ENCODE measurements at places on chromosomes 12 and 14. TPM values are rescaled to one million over a fixed set of nuclear protein-coding genes. Genes with fewer than 3 reads are reported as not detected.

DNA sequence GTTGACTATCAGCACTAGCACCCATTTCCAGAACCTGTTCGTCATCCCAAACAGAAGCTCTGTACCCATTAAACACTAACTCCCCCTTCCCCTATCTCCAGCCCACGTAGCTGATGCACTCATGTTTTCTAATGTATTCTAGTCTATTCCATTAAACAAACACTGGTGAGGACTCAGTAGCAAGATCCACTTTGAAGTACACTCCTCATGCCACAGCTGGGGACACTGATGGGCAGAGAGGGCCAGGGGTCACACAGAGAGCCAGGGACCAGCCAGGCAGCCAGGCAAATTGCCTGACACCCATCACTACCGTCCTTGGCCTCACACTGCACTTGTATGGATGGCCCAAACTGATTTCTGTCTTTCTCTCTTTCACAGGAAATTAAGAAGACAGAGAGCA is 269.9 kb upstream of the DIO3 start:
- DNase-seq: no peak

GRCh38 chr14:86912709-86913108 is 1080.3 kb downstream of the GALC start:
- DNase-seq: no peak

DNA sequence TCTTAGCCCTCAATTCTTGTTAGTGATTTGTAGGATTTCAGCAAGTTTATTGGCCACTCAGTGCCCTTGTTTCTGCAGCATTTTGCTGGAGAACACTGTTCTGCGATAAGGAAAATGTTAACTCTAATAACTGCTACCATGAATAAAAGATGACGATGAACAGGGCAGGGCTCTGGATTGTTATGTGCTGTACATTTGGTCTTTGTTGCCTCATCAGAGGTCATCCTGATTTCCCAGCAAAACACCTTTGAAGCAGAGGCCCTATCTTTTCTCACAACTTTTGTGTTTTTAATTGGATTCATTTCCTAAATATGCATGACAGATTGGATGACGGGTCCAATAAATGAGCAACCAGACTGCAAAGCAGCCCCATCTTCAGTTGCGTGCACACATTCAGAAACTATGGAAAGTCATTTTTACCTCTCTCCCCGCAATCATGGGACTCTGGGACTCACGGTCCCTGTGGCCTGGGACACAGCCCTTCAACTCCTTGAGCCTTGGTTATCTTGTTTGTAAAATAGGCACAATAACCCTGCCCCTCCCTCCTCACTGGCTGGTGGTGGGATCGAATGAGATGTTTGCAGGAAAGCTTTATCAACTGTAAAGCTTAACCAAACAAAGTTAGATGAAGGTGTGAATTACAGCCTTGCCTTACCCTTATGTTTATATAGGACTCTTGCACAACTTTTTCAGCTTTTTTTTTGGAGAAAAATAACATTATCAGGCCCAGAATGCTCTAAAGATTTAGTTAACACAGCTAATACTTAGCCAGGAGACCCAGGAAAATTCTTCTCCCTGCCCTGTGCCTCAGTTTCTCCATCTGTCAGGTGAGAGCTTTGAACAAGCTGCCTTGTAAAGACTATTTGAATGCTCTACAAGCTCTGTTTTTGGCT is 45.4 kb downstream of the RPH3A start:
- no peak for DNase-seq

- DNase-seq: peak; percentile 85
These were observed 3.6 kb downstream of the ISCU start for GRCh38 chr12:108565976-108566375.

GRCh38 chr12:107329569-107330324 is 236.4 kb upstream of the CRY1 start:
- DNase-seq: no peak

- DNase-seq: no peak
These were observed 10.7 kb upstream of the SLC6A13 start for GRCh38 chr12:273382-273781.

- DNase-seq: no peak
These were observed 222.1 kb upstream of the HMGA2 start for GRCh38 chr12:65602253-65602609.

- DNase-seq: no peak
These were observed 8.1 kb downstream of the ZNF219 start for GRCh38 chr14:21090194-21090939.

DNA sequence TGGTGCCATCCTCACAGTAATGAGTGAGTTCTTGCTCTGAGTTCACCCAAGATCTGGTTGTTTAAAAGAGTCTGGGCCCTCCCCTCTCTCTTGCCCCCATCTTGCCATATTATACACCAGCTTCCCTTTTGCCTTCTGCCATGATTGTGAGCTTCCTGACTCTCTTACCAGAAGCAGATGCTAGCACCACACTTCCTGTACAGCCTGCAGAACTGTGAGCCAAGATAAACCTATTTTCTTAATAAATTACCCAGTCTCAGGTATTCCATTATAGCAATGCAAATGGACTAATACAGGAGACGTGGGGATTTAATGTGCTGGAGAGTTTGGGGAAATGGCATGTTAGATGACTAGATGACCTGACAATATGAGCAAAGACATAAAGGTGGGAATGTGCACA is 12.8 kb downstream of the SLC4A8 start:
- no peak for DNase-seq

DNA sequence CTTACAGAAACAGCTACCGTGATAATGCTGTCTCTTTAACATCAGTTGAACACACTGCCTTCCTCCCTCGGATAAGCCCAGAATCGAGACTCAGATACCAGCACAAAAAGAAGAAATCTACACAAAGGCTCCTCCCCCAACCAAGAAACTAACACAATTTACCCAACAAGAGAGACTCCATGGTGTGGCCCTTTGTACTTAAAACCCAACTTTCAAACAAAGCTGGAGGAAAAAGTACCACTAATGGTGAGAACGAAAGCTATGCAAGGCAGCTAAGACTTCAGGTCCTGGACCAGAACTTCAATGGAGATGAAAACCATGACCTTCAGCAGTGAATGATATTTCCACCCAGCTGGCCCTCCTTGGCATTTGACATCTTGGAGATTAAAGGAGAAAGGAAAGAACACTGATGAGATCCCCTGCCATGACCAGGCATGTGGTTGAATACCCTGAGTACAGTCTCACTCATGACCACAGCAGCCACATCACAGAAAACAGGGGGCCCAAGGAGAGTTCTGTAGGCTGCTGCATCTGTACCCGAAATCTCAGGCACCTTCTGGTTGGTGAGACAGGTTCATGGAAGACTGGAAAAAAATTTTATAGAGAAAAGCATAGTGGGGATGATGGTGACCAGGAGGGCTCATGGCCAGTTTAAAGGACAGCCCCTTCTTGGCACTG is 36.7 kb downstream of the RBM19 start:
- DNase-seq: no peak

- DNase-seq: no peak
These were observed 52.7 kb downstream of the CCDC92 start for GRCh38 chr12:123919980-123920360.

DNA sequence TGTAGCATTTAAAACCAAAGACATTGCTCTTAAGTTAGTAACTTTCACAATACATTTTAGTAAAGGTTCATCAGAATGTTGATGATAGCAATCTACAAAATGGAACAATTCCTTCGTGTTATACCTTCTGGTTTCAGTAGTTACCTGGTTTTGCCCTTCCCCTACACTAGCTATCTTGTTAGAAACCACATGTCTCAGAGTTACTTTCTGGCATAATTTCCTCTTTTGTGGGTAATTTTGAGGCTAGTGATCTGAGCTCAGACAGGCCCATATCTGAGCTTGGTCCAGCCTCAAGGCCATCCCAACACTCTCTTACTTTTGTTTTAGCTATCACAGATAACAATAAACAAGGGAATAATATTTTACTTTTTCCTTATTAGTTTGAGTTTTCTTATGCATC is 196.9 kb downstream of the KITLG start:
- DNase-seq: no peak

DNA sequence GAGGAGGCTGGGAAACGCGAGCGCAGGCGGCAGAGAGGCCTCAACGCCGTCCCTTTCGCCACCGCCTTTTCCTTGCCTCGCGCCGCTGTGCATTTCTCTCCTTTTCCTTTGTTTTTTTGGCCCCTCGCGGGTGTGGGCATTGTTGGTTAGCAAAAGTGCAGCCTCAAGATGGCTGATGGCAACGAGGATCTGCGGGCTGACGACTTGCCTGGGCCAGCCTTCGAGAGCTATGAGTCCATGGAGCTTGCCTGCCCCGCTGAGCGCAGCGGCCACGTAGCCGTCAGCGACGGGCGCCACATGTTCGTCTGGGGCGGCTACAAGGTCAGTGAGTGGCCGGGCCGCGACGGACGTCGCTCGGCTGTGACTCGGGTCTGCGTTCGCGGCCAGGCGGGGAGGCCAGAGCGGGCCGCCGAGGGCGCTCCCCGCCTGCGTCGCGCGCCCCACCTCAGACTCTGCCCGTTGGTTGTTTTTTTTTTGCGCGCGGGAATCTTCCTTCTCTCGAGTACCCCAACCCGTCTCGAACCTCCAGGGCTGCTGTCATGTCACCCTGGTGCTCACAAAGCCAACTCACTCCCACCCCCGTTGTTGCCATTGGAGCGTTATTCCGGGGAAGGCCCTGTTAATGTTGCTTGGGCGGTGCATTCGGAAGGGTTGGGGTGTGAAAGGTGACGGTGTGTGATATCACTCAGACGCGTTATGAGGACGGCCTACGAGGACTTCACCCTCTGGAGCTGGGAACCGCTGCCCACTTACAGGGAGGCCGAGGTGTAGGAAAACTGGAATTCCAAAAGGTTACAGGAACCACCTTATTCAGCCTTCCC is 558 bp downstream of the KLHDC2 start:
- peak; percentile 78 for DNase-seq

DNA sequence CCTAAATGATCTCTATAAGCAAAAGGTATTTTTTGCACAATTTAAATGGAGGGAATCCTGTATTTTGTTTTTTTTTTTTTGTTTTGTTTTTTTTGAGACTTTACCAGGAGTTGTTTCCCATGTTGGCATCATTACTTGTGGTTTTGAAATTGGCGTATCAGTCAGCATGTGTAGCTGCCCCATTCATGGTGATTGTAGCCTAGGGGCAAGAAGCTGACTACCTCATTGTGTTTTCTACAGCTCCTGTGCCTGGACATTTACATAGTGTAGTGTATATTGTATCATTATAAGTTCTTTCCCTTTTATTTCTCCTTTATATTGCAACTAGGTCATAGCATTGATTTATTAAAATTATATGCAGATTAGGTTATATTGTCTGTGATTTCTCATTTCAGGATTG is 24.5 kb downstream of the SAMD4A start:
- DNase-seq: no peak

DNA sequence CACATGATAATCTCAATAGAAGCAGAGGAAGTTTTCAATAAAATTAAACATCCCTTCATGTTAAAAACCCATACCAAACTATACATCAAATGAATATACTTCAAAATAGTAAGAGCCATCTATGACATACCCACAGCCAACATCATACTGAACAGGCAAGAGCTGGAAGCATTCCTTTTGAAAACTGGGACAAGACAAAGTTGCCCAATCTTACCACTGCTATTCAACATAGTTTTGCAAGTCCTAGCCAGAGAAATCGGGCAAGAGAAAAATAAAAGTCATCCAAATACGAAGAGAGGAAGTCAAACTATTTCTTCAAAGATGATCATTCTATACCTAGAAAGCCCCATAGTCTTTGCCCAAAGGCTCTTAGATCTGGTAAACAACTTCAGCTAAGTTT is 454.7 kb upstream of the PRICKLE1 start:
- no peak for DNase-seq

- DNase-seq: no peak
These were observed 17.2 kb downstream of the MAP3K12 start for GRCh38 chr12:53481939-53482586.

DNA sequence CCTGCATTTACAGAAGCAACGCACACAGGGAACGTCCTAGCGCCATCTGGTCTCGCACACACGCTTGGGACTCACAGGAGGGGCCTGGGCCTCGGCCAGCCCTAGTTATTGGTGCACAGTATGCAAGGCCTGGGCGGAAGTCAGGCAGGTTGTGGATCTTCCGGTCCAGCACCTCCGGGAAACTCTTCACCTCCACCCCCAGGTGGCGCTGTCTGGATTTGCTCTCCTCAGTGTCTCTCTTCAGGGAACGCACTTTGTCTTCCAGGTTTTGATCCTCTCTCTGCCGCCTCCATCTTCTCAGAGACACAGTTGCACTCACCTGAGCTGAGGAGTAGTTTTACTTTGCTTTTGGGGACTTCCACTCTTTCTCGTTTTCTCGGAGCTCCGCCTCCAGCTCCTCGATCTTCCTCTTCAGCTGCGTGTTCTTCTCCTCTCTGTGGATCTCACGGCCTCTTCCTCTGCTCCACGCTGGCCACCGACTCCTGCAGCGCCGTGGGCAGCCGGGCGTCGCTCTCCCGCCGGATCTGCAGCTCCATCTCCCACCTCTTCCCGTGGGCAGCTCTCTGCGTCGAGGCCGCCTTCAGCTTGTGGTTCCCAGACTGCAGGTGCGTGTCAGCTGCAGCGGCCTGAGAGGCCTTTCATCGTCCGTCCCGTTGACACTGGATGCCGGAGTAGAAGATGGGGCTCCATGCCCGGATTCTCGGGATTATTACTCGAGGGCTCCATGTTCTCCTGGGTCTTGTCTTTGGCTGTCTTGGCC is 933.8 kb downstream of the TMEM121 start:
- DNase-seq: no peak

- peak; percentile 78 for DNase-seq
These were observed 553 bp downstream of the TRIM9 start for GRCh38 chr14:51094282-51094821.

DNA sequence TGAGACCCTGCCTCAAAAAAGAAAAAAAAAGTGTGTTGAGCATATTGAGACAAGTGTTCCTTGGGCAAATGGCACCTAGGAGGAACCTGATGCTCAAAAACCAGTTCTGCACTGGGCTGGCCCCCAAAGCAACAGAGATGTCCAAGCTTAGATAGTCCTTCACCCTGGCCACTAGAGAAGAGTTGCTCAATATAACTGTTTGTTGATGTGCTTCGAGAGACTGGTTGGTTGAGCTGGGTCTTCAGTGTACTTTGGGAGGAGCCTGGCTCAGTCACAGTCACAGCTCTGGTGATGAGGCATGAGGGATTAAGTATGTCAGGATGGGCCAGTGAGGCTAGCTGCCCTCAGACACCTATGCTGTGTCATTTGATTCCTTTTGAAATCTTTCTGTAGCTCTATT is 38.0 kb downstream of the SLC2A14 start:
- no peak for DNase-seq

- no peak for DNase-seq
These were observed 58.3 kb downstream of the C12orf56 start for GRCh38 chr12:64332296-64332695.

- DNase-seq: no peak
These were observed 256.7 kb downstream of the ITPR2 start for GRCh38 chr12:26576266-26576665.

TAS2R13 gene
- 1.0 TPM for total RNA-seq

AKAP6 gene
- 249 TPM for total RNA-seq

FAM181A gene
- total RNA-seq: not detected

RPGRIP1 gene
- not detected for total RNA-seq

SRSF9 gene
- 38.6 TPM for total RNA-seq

ASIC1 gene
- 0.30 TPM for total RNA-seq

SMAGP gene
- total RNA-seq: 4.4 TPM

LRRC10 gene
- total RNA-seq: 30.3 TPM

All from cardiac septum (tissue), 1 donor.